Fibroblast of gingiva (primary cell): ENCODE measurements at places on chromosomes 7 and 10.

DNA sequence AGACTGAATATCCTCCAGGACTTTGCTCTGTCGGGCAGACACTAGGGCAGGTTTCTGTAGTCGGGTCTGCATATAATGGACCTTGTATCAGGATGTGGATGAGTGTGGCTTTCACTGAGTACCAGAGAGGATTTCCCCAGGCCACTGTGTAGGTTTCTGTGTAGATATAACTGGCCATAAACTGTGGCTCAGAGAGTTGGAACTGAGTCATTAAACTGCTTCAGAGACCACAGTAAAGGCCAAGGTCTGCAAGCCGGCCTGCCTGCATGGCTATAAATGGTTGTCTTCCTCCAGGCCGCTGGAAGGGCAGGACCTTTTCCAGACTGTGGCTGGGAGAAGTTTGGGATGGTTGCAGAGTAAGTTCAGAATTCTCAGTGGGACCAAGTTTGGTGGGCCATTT lies 16.9 kb downstream of the ZNF92 start:
- DNase-seq = no peak

- no peak for DNase-seq
Measured at GRCh38 chr10:105973360-105973759, 1191.1 kb downstream of the SORCS1 start.

GRCh38 chr7:27520815-27521790 lies 141.6 kb downstream of the HIBADH start:
- DNase-seq = peak; percentile 98

- peak; percentile 13 for DNase-seq
Measured at GRCh38 chr7:84624527-84624926, 429.9 kb upstream of the SEMA3A start.

GRCh38 chr10:51524041-51524440 lies 175.4 kb downstream of the CSTF2T start:
- peak; percentile 27 for DNase-seq

DNA sequence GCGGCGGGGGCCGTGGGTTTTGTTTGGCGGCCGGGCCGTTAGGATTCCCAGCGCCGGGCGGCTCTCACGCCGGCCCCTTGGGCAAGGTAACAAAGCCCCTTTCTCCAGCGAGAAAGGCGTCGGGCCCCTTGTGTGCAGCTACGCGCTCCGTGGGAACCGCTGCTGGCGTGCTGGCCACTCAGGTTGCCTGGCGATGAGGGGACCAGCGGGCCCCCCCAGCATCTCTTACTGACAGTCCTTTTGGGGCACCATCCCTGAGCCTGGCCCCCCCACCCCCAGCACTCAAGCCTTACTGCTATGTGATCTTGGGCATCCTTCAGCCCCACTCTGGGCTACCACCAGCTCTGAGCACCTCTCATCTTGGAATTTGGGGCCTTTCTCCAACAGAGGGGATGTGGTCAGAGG lies 1.8 kb downstream of the LFNG start:
- no peak for DNase-seq

GRCh38 chr10:8990280-8990987 lies 935.9 kb downstream of the GATA3 start:
- DNase-seq = no peak

DNA sequence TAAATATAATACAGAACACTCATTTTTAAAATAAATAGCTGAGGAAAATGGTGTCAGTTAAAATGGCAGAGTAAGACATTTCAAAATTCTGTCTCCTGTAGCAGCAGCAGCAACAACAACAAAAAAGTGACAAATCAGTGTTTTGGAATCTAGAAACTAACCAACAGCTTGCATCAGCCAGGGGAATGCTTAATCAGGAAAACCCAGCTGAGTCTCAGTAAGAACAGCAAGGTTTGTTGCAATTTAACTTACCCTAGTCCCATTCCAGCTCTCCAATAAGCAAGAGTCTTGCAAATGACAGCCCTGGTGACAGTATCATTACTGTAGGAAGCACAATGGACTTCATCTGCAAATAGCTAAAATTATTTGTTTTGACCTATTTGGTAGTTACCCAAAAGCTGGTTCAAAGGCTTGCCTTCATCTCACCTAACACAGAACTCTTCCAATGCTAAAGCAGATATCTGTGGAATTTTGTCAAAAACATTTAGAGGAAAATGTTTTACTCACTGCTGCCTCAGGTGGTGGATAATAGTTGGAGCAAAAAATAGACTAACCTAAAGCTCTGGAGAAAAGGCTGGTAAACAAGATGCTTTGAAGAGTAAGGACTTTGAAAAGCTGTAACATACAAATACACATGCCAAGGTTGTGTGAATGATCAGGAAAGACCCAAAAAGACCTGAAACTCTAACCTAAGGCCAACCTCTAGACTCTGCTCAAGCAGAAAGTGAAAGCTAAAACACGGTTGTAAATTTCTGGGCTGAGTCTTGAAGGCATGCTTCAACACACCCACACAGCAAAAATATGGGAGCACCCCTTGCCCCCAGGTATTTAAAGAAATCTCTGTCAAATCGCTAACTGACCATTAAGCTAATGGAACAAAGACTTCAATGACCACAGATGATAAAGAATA lies 9.9 kb upstream of the ARHGAP22 start:
- DNase-seq = peak; percentile 80

DNA sequence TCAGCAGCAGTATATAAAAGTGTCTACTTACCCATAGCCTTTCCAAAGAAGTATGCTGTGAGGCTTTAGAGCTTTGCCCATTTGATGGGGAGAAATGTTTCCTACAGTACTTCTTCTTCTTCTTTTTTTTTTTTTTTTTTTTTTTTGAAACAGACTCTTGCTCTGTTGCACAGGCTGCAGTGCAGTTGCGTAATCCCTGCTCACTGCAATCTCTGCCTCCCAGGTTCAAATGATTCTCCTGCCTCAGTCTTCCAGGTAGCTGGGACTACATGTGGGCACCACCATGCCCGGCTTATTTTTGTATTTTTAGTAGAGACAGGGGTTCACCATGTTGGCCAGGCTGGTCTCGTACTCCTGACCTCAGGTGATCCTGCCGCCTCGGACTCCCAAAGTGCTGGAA lies 101.7 kb upstream of the TMEM26 start:
- DNase-seq = no peak

GRCh38 chr10:17041626-17042520 lies 87.7 kb downstream of the CUBN start:
- no peak for DNase-seq

GRCh38 chr10:4804465-4804864 lies 21.5 kb upstream of the AKR1E2 start:
- DNase-seq = peak; percentile 38

- DNase-seq = no peak
Measured at GRCh38 chr7:38671911-38672905, 41.0 kb upstream of the AMPH start.

DNA sequence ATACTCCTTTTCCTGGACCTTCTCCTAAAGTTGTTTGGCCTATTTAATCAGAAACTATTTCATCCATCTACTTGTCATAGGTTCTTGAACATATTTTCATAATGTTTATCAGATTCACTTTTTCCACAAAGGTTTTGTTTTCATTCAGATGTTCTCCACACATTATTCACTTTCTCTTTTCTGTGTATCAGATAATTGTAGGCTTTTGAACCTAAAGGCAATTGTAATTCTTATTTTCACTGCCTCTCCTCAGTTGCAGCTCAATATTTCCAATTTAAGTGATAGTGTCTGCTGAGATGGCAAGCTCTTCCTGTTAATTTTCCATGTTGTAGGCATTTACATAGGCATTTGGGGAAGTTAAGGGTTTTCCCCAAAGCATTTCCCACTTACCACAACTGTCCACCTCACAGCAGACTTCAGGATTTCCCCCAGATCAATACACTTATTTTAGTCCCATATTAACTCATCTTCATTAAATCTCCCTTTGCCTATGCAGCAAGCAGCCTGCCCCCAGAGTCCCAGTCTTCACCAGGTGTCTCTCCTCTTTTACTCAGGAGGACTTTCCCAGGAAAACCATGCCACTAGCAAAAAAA lies 12.3 kb upstream of the IKZF1 start:
- no peak for DNase-seq

GRCh38 chr10:61684894-61685507 lies 22.3 kb downstream of the CABCOCO1 start:
- DNase-seq = no peak

GRCh38 chr7:137110535-137110934 lies 233.0 kb downstream of the PTN start:
- peak; percentile 54 for DNase-seq

GRCh38 chr7:70614237-70615045 lies 517.5 kb upstream of the GALNT17 start:
- peak; percentile 48 for DNase-seq

DNA sequence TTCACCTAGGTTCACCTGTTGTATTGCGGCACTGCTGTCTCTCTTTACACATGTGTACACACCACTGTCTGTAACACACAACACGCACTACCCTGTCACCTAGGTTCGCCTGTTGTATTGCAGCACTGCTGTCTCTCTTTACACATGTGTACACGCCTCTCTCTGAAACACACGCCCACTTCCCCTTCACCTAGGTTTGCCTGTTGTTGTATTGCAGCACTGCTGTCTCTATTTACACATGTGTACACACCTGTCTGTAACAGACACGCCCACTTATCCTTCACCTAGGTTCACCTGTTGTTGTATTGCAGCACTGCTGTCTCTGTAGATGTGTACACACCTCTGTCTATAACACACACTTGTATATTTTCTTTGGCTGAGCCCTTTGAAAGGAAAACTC lies 51.5 kb downstream of the WDR37 start:
- DNase-seq = no peak

DNA sequence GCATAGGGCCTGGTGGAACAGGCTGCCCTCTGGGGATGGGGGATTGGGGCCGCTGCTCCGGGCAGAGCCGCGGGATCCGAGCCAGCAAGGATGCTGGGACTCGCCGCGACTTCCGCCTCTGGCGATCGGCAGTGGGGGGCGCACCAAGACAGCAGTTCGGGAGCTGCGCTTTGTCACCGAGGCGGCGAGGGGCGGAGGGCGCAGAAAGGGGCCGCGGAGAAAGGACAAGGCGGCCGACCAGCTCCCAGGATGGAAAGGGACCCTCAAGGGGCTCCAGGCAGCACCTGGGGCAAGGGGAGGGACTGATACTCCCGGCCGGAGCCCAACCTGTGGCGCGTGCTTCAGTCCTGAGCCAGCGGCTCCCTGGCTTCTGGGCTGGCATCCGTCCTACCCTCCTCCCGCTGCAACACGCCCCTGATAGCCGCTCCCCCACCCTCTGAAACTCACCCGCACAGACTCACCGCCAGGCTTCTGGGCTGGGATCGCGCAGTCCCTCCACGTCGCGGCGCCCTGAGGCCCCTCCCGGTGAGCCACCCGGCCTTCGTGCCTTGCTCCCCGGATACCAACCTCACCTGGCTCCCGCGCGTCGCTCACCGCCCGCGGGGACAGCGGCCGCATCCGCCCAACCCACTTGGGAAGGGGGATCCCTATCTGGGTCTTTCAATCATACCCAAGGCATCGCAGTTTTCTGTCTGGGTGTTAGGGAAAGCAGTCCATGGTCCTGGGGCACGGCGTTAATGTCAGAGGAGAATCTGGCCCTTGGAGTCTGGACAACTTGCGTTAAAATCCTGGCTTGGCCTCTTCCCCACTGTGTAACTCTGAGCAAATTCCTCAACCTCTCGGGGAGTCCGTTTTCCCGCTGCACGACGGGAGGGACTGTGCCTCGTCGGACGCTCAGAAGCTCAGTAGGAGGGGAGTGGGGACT lies 7.0 kb upstream of the EVX1 start:
- DNase-seq = peak; percentile 7

DNA sequence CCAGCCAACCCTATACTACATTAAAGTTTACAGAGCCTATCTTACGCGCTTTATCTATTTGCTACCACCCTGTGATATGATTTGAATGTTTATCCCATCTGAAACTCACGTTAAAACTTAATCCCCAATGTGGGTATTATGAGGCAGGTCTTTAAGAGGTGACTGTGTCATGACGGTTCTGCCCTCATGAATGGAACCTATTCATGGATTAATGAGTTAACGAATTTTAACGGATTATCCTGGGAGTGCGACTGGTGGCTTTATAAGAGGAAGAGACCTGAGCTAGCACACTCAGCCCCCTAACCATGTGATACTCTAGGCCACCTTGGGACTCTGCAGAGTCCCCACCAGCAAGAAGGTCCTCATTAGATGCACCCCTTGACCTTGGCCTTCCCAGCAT lies 37.8 kb downstream of the SRPK2 start:
- DNase-seq = no peak

- no peak for DNase-seq
Measured at GRCh38 chr10:27158421-27158820, 3.3 kb downstream of the MASTL start.

DNA sequence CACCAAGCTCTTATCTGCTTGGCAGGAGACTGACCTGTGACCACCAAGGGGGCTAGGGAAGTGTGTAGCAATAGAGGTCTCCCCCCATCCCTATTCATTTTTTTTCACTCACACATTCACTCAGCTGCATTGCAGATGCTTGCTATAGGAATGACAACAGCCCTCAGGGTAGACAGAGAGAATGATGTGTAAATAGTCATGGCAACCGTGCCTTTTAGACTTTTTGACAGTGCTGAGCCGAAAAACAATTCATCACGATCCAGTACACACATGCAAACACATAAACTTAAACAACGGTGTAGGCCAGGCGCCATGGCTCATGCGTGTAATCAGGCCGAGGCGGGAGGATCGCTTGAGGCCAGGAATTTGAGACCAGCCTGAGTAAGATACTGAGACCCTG lies 7.6 kb upstream of the ELN start:
- DNase-seq = no peak

GRCh38 chr7:6161463-6162330 lies 110.7 kb downstream of the CYTH3 start:
- no peak for DNase-seq

DNA sequence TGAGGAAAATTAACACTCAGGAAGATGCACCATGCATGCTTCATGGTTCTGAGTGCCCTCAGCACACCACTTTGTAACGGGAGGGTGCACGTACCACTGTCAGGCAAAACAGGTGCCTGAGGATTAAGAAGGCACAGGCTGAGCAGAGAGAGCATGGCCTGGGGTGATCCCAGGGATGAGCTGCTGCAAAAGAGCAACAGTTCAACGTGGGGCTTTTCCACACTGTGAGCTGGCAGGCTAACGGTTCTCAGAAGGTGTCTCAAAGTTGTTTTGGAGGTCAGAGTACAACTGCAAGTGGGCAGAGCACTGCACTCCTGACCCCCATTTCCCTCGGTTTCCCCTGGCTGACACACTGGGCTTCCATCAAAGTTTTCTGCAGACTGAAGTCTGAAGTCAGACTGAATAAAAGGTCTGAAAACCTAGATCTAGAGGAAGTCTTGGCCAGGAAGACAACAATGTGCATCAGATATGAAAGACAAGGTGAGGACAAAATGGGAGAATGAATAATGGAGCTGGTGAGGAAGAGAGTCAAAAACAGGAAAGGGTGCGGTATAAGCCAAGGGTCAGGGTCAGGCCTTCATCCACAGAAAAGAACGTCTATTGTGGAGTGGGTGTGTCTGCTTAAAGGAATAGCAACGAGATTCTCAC lies 20.5 kb downstream of the ZNF438 start:
- no peak for DNase-seq

- DNase-seq = peak; percentile 3
Measured at GRCh38 chr7:13181216-13181615, 493.8 kb downstream of the ARL4A start.
